MM.1S (cell line): ENCODE measurements at places on chromosomes 13 and 19.

GRCh38 chr13:56563663-56564062 is 577.1 kb upstream of the PRR20A start:
- no peak overlapping the region for H3K4me3 ChIP-seq
- no peaks in the 10 kb centered on the region for H3K36me3 ChIP-seq
- no peak for DNase-seq
- H3K27ac ChIP-seq: no peak overlapping the region

- H3K4me3 ChIP-seq: peak overlapping the region; percentile 29
- H3K27me3 ChIP-seq: no peaks in the 10 kb centered on the region
- peak overlapping the region; percentile 90 for H3K27ac ChIP-seq
- H3K4me1 ChIP-seq: peaks cover 34% of the 10 kb centered on the region
Observed at GRCh38 chr13:110525328-110526319, 35.9 kb downstream of the RAB20 start.

- no peaks in the 10 kb centered on the region for H3K4me1 ChIP-seq
- H3K4me3 ChIP-seq: no peak overlapping the region
- no peaks in the 10 kb centered on the region for H3K36me3 ChIP-seq
- DNase-seq: no peak
- H3K27me3 ChIP-seq: no peaks in the 10 kb centered on the region
- H3K27ac ChIP-seq: no peak overlapping the region
Observed at GRCh38 chr19:31438401-31439269, 89.4 kb upstream of the TSHZ3 start.

- H3K36me3 ChIP-seq: no peaks in the 10 kb centered on the region
- no peak overlapping the region for H3K27ac ChIP-seq
- DNase-seq: no peak
- H3K4me1 ChIP-seq: no peaks in the 10 kb centered on the region
Observed at GRCh38 chr13:69010789-69011188, 1096.8 kb upstream of the ATXN8OS start.

DNA sequence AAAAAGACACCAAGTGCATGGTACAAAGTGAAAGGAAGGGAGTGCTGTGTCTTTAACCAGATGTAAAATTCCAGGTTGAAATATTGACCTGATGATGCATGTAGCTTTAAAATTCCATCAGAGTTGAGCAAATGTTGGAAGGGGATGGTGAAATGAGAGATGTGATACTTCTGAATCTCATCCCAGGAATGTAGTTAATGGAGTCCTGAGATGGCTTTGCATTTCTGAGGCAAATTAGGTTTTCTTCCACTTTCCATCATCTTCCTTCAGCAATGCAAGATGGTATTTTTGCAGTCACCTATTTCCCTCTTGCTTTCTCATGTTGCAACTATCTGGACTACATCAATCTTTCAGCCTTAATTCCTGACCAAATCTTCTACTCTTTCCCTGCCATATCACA is 194.1 kb upstream of the MIR17HG start:
- H3K27ac ChIP-seq: no peak overlapping the region
- no peaks in the 10 kb centered on the region for H3K4me1 ChIP-seq

- no peak overlapping the region for H3K4me3 ChIP-seq
- H3K4me1 ChIP-seq: no peaks in the 10 kb centered on the region
- DNase-seq: no peak
- H3K36me3 ChIP-seq: no peaks in the 10 kb centered on the region
- H3K27me3 ChIP-seq: no peaks in the 10 kb centered on the region
Observed at GRCh38 chr13:24106429-24106828, 54.1 kb upstream of the SPATA13 start.

- H3K27me3 ChIP-seq: no peaks in the 10 kb centered on the region
- H3K4me3 ChIP-seq: no peak overlapping the region
- H3K36me3 ChIP-seq: no peaks in the 10 kb centered on the region
- H3K4me1 ChIP-seq: peaks cover 6% of the 10 kb centered on the region; the same call in 1 of the 2 replicates
Observed at GRCh38 chr13:108302279-108302678, 32.8 kb downstream of the TNFSF13B start.

DNA sequence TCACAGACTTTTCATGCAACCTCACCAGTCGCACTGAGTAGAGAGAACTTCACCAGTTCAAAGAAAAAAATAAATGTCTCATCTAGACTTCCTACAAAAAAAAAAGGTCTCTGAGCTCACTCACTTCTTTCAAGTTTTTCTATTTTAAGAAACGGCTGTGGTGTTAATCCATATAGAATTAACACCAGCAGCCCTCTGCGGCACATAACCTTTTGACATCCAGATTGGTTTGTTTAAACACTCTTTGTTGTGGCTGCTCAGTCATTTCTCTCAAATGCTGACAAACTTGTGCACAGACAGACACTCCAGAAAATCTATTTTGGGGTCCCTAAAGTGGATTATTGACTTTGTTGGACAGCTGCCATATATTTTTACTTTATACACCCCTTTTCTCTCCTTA is 874.9 kb downstream of the EFNB2 start:
- no peaks in the 10 kb centered on the region for H3K36me3 ChIP-seq
- H3K4me3 ChIP-seq: no peak overlapping the region
- no peak for DNase-seq
- no peaks in the 10 kb centered on the region for H3K27me3 ChIP-seq
- H3K27ac ChIP-seq: no peak overlapping the region
- no peaks in the 10 kb centered on the region for H3K4me1 ChIP-seq

DNA sequence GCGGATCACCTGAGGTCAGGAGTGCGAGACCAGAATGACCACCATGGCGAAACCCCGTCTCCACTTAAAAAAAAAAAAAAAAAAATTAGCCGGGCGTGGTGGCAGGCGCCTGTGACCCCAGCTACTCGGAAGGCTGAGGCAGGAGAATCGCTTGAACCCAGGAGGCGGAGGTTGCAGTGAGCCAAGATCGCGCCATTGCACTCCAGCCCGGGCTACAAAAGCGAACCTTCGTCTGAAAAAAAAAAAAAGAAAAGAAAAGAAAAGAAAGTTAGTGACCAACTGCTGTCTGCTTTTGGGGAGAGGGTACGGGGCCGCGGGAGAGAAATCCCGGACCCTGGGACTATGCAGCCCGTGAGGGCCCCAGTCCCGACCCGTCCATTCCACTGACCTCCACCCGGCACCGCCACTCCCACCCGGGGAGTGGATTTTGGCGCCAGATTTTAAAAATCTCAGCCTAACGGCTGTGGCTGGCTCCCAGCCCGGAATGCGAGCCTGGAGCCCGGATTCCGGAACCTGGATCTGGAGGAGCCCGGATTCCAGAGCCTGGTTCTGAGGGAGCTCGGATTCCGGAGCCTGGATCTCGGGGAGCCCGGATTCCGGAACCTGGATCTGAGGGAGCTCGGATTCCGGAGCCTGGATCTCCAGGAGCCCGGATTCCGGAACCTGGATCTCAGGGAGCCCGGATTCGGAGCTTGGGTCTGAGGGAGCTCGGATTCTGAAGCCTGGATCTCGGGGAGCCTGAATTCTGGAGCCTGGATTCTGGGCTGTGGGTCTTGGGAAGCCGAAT is 6.1 kb upstream of the LMNB2 start:
- H3K27me3 ChIP-seq: no peaks in the 10 kb centered on the region
- no peak for DNase-seq

GRCh38 chr13:23867027-23867491 is 22.1 kb downstream of the MIPEP start:
- DNase-seq: no peak
- no peaks in the 10 kb centered on the region for H3K27me3 ChIP-seq
- no peaks in the 10 kb centered on the region for H3K36me3 ChIP-seq
- no peak overlapping the region for H3K4me3 ChIP-seq
- H3K4me1 ChIP-seq: no peaks in the 10 kb centered on the region

DNA sequence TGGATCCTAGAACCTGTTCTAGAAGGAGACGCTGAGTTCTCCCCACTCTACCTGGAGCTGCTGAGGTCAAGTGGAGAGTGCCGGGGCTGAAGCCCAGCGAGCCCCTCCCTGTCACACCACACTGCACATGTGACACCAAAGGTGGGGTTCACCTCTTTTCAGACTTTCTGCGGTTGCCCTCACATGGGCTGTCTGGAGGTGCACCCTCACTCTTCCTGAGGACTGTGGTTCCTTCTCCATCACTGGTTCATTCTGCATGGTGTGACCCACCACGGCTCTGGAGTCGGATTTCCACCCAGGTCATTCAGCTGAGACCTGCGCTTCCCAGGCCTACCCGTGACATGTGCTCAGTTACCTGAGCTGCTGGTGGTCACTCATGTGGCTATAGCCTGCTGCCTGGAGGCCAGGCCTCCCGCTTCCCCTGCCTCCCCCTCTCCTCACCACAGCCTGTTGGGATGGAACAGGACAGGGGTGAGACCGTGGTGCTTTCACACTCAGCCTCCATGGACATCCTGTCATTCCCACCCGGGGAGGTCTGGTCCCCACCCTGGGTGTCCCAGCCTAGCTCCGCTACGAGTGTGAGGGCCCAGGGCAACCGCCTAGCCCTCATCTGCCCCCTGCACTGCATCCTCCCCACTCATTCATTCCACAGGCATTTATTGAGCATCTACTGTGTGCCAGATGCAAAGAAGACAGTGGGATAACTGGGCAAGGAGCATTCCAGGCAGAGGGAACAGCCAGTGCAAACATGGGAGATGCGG is 605 bp upstream of the A1BG start:
- no peak overlapping the region for H3K4me3 ChIP-seq
- no peaks in the 10 kb centered on the region for H3K27me3 ChIP-seq
- H3K27ac ChIP-seq: no peak overlapping the region
- DNase-seq: no peak

DNA sequence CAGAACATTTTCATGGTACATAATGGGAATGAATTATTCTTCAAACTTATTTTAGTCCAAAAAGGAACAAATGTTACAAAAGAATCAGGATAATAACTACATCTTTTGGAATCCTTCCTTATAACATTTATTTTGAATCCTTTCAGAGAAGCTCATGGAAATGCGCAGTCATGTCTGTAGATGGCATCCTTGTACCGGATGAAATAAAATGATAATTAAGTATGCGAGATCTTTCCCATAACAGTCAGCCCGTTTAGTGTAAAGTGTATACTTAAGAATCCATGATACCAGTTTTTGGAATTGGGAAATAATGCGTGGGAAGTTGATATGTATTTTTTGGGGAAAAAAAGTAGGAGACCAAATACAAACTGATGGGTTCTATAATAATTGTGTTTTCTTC is 418.8 kb downstream of the GPC5 start:
- no peak overlapping the region for H3K27ac ChIP-seq
- H3K4me3 ChIP-seq: no peak overlapping the region
- no peaks in the 10 kb centered on the region for H3K4me1 ChIP-seq
- H3K27me3 ChIP-seq: no peaks in the 10 kb centered on the region

GRCh38 chr19:5059213-5059574 is 90.3 kb downstream of the KDM4B start:
- H3K36me3 ChIP-seq: no peaks in the 10 kb centered on the region
- no peak overlapping the region for H3K4me3 ChIP-seq
- H3K27ac ChIP-seq: no peak overlapping the region
- H3K4me1 ChIP-seq: no peaks in the 10 kb centered on the region

- H3K27ac ChIP-seq: no peak overlapping the region
- H3K36me3 ChIP-seq: no peaks in the 10 kb centered on the region
- H3K4me1 ChIP-seq: no peaks in the 10 kb centered on the region
- peaks cover 71% of the 10 kb centered on the region for H3K27me3 ChIP-seq
Observed at GRCh38 chr19:4208385-4209094, 20.8 kb upstream of the EBI3 start.

DNA sequence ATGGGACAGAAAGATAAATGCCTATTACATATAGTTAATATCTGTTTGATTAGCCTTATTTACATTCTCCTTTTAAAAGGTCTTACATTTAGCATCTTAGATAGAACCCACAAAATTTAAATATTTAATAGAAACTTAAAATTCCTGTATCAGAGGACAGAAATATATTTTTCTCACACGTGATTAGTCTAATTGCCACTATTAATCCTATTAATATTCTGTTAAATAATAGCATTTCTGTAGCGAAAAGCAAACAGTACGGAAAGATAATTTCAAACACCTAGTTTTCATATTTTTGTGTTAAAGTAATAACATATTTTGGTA is 380 bp upstream of the ZNF30 start:
- H3K36me3 ChIP-seq: no peaks in the 10 kb centered on the region
- no peak overlapping the region for H3K4me3 ChIP-seq
- no peaks in the 10 kb centered on the region for H3K4me1 ChIP-seq
- peaks cover 29% of the 10 kb centered on the region for H3K27me3 ChIP-seq
- H3K27ac ChIP-seq: no peak overlapping the region

- H3K27me3 ChIP-seq: no peaks in the 10 kb centered on the region
- H3K36me3 ChIP-seq: no peaks in the 10 kb centered on the region
- H3K27ac ChIP-seq: no peak overlapping the region
Observed at GRCh38 chr13:97499181-97499580, 65.2 kb downstream of the RAP2A start.

- DNase-seq: peak; percentile 37
- H3K27ac ChIP-seq: peak overlapping the region; percentile 99
- peaks cover 40% of the 10 kb centered on the region for H3K4me1 ChIP-seq
- peaks cover 2% of the 10 kb centered on the region; the same call in 1 of the 2 replicates for H3K36me3 ChIP-seq
- H3K27me3 ChIP-seq: no peaks in the 10 kb centered on the region
Observed at GRCh38 chr13:114063545-114064449, 68.6 kb downstream of the RASA3 start.

GRCh38 chr13:24254146-24254841 is 55.1 kb upstream of the C1QTNF9 start:
- no peaks in the 10 kb centered on the region for H3K36me3 ChIP-seq
- H3K27ac ChIP-seq: no peak overlapping the region
- no peak overlapping the region for H3K4me3 ChIP-seq
- no peak for DNase-seq
- H3K27me3 ChIP-seq: no peaks in the 10 kb centered on the region

DNA sequence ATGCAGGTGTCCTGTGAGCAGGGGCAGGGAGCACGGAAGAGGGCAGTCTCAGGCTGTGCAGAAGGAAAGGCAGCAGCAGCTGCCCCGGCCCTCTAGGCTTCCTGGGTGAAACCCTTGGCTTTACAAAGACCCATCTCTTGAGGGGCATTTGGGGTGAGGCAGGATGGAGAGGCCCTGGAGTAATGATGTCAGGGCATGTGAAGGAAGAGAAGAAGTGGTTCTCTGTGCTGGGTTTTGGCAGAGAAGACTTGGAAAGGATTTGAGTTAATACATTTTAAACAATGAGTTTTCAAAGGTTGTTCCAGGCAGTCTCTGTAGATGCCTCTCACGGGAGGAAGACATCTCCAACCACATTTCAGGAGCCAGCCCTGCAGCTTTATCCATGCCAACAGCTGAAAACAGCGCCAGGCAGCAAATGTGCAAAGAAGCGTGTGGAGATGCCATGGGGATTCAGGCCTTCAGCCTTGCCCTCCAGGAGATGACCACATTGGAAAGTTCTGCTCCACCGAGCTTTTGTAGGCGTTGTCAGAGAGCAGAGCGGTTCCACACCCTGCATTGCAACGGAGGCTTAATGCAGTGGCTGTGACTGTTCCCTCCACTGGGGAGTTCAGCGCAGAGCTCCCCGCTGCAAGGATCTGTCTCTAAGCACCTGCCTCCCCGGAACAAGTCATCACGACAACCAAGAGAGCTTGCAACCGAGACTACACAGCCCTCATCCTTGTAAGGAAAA is 322.8 kb downstream of the UQCRFS1 start:
- H3K36me3 ChIP-seq: no peaks in the 10 kb centered on the region
- H3K4me3 ChIP-seq: no peak overlapping the region
- H3K4me1 ChIP-seq: no peaks in the 10 kb centered on the region
- DNase-seq: no peak
- no peak overlapping the region for H3K27ac ChIP-seq
- H3K27me3 ChIP-seq: peaks cover 52% of the 10 kb centered on the region

GRCh38 chr19:55261671-55262126 is 2.9 kb upstream of the PPP6R1 start:
- no peak overlapping the region for H3K4me3 ChIP-seq
- H3K36me3 ChIP-seq: no peaks in the 10 kb centered on the region
- no peak overlapping the region for H3K27ac ChIP-seq
- H3K27me3 ChIP-seq: no peaks in the 10 kb centered on the region
- peaks cover 13% of the 10 kb centered on the region for H3K4me1 ChIP-seq
